ENCODE measurements at places on chromosomes 2 and 18.
A peak's percentile ranks its signal among the peaks of the same experiment; 100 is the strongest.

GRCh38 chr2:46495231-46496030, 16.1 kb downstream of the TMEM247 start:
- DNase-seq: no peak

GRCh38 chr18:52888014-52888413, 548.0 kb downstream of the DCC start:
- DNase-seq: no peak

DNA sequence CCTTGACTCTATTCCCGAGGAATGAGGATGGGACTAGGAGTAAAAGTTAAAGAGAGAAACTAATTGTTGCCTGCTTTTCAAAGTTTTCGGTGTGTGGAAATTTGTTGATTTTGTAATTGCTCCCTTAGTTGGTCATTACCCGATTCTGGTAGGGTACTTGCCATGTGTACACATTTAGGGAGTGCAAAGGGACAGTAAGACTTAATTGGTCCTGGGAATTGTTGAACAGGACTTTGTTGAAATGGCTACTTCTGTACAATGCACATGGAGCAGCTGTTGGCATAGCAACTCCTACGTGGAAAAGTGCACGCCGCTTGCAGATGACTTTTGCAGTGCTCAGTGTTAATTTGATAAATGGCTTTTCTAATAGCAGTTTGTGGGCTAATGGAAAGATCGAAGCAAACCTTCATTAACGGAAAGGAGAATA, 22.9 kb downstream of the EPAS1 start:
- DNase-seq: no peak

DNA sequence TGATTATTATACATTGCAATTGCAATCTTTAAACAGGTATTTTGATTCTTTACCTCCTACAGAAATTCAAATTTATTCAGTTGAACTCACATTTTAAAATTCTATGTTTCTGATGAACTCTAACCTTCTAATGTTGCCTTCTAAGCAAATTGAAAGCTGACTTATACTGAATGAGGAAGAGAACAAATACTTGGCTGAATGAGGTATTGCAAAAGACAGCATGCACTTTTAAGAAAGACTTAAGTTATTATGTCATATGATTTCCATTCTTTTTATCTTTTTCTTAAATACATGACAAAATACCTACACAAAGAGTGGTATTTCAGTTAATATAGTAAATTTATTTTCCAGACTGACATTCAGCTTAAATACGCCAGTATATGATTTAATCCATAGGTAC, 64.7 kb downstream of the FAM228A start:
- DNase-seq: no peak

DNA sequence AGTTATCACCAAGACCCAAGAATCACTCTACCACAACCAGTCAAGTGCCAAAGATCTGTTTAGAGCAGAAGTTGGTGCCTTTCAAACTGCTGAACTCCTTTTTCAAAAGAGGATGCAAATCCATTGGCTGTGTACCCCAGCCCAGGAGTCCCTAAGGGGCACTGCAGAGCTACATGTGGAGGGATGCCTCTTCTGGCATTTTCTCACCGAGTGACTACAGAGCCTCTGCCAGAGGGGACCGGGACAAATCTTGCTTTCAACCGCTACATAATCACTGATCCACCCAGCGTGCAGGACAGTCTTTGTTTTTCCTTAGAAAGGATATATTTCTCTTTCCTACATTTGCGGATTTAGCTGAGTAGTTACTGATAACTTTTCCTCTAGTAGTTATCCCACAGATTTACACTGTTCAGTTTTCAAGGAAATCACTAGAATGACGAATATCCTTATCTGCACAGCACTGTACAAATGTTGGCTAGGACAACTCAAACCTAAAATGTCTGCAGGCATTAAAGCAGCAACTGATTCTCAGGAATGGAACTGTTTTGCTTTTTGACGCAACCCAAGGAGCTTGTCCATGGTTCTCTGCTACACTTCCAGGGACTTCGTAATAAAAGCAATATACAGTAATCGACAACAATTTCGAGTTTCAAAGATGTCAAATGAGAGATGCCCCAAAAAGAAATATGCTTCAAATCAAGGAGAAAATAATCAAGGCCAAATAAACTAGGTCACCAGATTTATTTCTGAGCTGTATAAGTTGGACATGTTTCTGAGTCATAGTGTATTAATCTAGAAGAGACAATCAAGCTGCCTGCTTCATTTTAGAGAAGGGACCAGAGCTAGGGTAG, 24.1 kb downstream of the EPB41L3 start:
- DNase-seq: no peak

DNA sequence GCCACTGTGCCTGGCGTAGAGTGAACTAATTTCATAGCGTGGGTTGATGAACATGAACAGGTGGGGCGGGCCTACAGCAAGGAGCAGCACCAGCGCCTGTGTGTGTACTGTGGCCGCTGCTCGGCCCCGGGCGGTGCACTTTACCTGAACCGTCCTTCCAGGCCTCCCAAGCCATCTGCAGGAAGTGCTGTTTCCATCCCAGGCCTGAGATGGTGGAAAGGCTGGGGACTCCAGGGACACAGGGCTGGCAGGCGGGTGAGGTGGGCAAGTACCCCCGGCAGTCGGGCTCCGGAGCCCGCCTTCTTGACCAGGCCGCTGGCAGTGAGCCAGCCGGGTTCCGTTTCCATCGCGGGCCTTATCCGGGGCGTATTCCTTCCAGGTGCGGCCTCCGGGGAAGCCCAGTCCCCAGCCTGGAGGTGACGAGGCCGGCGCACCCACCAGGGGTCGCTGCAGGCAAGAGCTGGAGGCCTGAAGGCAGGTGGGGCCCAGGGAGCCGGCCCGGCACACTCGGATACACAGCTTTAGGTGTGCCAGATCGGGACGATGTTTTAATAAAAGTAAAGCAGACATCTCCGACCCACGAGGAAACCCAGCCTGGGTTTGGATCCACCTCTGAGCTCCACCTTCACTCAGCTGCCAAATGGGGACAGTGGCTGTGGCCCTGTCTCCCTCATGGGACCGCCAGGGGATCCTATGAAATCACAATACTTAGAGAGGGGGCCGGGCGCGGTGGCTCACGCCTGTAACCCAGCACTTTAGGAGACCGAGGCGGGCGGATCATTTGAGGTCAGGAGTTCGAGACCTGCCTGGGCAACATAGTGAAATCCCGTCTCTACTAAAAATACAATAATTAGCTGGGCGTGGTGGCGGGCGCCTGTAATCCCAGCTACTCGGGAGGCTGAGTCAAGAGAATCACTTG, 22.7 kb upstream of the PDIA6 start:
- peak; percentile 85 for DNase-seq

DNA sequence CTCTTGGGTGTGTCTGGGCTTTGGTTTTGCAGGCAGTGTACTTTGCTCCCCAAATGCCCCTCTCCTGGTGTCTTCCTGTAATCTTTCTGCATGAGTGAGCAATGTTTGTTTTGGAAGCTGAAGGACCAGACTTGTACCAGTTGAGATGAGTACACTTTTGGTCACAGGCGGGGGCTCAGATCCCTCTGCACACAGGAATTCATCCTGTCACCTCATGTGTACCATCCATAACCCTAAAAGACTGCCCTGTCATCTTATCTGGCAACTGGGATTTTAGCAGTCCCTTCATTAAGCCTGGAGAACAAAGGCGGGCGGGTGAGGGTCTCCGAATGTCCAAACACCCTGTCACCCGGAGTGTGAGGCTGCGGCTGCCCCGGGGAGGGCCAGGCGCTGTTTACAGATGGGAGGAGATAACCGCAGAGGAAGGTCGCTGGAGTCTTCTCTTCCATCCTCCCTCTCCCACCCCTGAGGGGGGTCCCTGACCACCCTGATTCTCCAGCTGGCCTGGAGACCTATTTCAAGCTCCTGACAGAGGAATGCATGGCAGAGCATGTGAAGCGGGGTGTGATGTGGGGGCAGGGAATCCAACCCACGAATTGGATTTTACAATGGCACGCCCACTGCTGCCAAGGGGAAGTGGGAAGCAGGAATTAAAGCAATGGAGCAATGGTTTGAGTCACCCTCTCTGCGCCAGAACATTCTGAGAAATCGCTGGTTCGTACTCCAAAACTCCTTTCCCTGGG, 158.2 kb upstream of the MYCN start:
- DNase-seq: no peak

GRCh38 chr2:226730481-226730880, 69.1 kb downstream of the IRS1 start:
- no peak for DNase-seq

GRCh38 chr2:120522151-120522751, 176.3 kb downstream of the INHBB start:
- no peak for DNase-seq

DNA sequence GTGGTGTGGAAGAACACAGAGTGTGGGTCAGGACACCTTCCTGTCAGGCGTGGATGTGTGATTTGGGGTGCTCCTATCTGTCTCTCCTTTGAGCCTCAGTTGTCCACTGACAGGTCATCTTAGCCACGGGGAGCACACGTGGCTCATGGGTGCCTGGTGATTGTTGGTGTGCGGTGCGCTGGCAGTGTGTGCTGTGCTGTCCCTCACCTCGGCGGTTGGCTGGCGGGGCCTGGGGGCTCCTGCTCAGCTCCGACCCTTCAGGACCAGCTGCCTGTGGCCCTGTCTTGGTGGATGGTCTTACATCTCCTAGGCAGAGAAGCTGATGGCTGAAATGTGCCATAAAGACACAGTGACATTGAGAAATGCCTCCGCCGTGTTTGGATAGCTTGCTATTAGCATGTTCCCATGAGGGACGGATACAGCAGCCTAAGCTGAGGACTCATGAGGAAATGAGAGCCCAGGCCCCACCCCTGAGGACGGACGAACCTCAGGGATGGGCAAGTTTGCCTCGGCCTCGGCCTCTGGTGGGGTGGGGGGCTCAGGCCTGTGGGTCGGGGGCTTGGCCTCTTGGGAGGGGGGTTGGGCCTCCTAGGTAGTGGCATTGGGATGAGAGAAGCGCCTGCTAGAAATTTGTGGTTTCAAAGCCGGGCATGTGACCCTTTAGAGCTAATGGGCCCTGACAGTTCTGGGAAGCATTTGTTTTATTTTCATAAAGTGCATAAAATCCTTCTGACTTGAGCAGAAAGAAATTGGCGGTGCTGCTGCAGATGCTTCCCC, 20.3 kb upstream of the ASB1 start:
- no peak for DNase-seq

GRCh38 chr2:8761529-8762164, 75.8 kb downstream of the KIDINS220 start:
- no peak for DNase-seq

DNA sequence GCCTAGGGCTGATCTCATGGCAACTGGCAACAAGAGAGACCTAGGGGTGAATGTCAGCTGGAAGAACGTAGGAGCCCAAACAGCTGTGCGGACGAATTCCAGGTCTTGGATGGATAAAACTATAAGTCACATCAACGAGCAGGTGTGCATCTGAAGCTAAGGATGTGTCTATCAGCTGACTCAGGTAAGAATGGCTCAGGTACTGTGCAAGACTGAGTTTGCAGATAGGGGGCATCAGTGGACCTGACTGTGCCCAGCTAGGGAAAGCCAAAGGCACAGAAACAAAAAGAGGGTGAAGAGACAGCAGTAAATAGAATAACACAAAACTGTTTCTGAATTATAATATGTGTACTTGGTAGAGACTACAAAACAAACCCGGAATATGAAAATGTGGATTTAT, 357.3 kb downstream of the ZEB2 start:
- DNase-seq: no peak

DNA sequence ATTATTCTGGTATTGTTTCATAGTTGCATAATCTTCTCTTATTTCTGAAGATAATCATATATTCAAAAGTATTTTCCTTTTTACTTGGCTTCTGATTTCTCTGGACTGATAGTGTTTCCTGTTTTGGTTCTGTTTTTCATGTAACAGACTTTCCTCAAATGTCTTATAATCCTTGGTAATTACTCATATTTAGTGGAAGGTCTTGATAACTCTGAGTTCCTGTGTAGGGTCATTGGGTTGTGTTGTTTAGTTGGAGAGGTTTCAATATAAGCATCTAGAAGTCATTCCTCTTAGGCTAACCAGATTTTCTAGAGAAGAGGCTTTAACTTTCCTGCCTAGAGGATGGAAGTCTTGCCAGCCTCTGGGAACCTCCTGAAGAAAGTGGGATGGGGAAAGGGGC, 23.8 kb downstream of the MFSD6 start:
- no peak for DNase-seq

GRCh38 chr2:43175020-43175441, 51.4 kb downstream of the ZFP36L2 start:
- no peak for DNase-seq

All from sigmoid colon (tissue), 7 donors.